Gastrocnemius medialis (tissue), 4 donors: ENCODE measurements at places on chromosomes 1 and 21.

DNA sequence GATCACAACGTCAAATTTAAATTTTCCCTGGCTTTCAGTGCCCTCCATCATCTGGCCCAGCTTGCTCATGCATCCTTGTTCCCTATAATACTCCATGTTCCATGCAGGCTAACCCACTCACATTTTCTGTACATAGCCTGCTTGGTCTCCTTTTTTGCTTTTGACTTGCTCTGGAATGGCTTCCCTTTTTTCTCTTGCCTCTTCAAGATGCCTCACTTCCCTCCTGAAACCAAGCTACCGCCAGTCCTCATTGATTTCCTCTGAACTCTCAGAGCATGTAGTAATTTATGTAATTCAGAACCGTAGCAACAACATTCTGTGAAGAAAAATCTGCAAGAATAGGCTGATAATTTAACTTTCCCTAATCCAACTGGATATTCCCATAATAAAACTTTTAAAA is 10.3 kb downstream of the CAP1 start:
- no peak for DNase-seq

DNA sequence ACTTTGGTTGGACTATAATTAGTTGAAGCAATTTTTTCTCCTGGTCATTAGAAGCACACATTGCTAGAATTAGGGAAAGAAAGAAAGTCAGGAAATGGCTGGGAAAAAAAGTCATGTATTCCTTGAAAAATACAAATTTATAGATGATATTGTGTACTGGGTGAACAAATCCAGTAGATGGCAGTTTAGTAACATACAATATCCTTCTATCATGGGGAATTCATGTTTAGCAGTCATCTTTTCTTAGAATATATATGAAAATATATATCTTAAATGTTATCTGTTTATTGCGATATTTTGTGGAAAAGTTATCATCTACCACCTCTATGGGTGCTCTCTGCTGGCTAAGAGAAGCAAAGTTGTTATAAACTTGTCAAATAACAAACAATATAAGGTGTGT is 13.1 kb upstream of the ZRANB2 start:
- DNase-seq = no peak

GRCh38 chr1:25795211-25795610 is 4.8 kb upstream of the SELENON start:
- DNase-seq = no peak

GRCh38 chr1:205235951-205236350 is 8.2 kb downstream of the TMCC2 start:
- DNase-seq = no peak

DNA sequence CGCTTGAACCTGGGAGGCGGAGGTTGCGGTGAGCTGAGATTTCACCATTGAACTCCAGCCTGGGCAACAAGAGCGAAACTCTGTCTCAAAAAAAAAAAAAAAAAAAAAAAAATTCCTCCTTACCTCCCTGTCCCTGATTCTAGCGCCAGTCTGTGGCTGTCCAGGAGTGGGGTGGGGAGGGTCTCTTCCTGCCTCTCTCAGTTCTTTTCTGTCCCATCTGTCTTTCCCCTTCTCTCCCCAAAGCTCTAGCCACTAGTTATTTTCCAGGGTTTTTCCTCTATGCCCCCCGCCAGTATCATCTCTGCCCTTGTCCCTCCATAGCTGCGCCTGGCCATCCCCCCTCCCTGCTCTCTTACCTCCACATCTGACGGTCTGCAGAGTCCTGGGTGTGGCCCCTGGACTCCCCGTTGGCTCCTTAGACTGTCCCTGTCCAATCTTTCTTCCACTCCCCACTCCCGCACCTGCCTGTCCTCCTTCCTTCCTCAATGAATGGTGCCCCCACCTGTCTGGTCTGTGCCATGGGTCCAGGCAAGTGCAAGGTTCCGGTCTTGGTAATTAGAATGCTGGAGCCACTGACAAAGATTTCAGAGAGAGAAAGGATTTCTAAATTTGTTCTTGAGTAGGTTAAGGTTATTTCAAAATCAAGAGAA is 1.6 kb upstream of the TMEM63A start:
- no peak for DNase-seq

DNA sequence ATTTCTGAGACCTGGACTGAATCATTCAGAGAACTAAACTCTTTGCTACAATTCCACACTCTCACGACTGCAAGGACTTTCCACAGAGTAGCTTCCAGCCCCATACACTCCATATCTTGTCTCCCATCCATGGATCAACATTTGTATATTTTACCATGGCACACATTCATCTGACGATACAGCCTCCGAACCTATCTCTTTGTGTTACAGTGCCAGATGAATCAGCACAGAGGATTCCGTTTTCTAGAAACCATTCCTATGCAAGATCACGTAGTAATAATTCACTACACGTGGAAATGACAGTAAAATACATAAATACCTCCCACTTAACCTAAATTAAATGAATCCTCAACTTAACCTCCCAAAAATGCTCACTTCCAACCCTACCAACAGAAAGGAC is 110.0 kb upstream of the PRDX6 start:
- DNase-seq = no peak
